ENCODE measurements at places on chromosomes 2 and 18.
A peak's percentile ranks its signal among the peaks of the same experiment; 100 is the strongest.

- no peak for DNase-seq
These were observed 18.3 kb downstream of the COL4A3 start for GRCh38 chr2:227182765-227183164.

- no peak for DNase-seq
These were observed 35.7 kb downstream of the LYPD6 start for GRCh38 chr2:149365931-149366583.

- DNase-seq = no peak
These were observed 2.4 kb downstream of the RBKS start for GRCh38 chr2:27887830-27888229.

GRCh38 chr2:130825231-130825965 is 11.3 kb upstream of the ARHGEF4 start:
- no peak for DNase-seq

GRCh38 chr2:50746526-50746925 is 285.4 kb downstream of the NRXN1 start:
- DNase-seq = no peak

GRCh38 chr2:165390875-165391274 is 78.6 kb upstream of the CSRNP3 start:
- DNase-seq = no peak

GRCh38 chr2:241025639-241026038 is 27.2 kb downstream of the SNED1 start:
- no peak for DNase-seq

GRCh38 chr18:11495441-11495840 is 114.0 kb upstream of the SLC35G4 start:
- no peak for DNase-seq

GRCh38 chr2:220959391-220959802 is 612.7 kb downstream of the EPHA4 start:
- peak; percentile 62 for DNase-seq

- DNase-seq = no peak
These were observed 135.5 kb upstream of the CREB1 start for GRCh38 chr2:207394203-207394781.

GRCh38 chr18:11219571-11219970 is 70.2 kb upstream of the PIEZO2 start:
- DNase-seq = no peak

- DNase-seq = no peak
These were observed 55.8 kb upstream of the ALPP start for GRCh38 chr2:232322560-232323327.

DNA sequence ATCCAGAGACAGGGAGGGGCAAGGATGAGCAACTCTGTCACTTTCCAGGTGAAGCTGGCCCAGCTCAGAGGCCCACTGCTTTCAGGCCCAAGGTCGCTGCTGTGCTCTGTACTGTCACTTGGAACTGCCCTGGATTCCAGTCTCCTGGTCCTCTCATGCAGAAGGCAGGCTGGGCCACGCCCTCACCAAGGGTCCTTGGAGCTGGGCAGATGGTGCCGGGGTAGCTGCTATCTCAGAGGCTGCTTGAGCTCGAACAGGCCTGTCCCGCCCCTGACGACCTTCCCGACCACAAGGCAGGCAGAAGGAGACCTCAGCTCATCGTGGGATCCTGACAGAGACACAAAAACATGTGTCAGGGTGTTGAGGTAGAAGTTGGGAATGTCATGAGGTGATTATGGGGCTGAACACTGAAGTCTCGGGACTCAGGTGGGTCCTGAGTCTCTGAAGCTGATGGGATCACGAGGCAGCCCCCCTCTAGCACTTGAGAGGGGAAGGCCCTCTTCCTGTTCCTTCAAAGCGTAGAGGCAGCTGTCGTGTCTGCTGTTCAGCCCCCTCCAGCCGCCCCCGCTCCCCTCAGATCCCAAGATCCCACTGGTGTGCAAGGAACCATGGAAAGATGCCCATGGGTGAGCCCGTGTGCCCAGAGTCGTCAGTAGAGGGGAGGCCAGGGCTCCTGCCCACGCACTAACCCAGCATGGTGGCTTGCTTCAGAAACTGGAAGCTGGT is 78.3 kb downstream of the POLR1A start:
- DNase-seq = no peak

DNA sequence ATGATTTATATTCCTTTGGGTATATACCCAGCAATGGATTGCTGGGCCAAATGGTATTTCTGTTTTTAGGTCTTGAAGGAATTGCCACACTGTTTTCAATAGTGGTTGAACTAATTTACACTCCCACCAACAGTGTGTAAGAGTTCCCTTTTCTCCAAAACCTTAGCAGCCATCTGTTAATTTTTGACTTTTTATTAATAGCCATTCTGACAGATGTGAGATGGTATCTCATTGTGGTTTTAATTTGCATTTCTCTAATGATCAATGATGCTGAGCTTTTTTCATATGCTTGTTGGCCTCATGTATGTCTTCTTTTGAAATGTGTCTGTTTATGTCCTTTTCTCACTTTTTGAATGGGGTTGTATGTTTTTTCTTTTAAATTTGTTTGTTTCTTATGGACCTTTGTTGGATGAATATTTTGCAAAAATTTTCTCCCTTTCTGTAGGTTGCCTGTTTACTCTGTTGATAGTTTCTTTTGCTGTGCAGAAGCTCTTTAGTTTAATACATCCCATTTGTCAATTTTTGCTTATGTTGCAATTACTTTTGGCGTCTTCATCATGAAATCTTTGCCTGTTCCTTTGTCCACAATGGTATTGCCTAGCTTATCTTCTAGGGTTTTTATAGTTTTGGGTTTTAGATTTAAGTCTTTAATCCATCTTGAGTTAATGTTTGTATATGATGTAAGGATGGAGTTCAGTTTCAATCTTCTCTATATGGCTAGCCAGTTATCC is 119.7 kb upstream of the XIRP2 start:
- no peak for DNase-seq

GRCh38 chr2:204477358-204477950 is 67.8 kb upstream of the PARD3B start:
- no peak for DNase-seq

DNA sequence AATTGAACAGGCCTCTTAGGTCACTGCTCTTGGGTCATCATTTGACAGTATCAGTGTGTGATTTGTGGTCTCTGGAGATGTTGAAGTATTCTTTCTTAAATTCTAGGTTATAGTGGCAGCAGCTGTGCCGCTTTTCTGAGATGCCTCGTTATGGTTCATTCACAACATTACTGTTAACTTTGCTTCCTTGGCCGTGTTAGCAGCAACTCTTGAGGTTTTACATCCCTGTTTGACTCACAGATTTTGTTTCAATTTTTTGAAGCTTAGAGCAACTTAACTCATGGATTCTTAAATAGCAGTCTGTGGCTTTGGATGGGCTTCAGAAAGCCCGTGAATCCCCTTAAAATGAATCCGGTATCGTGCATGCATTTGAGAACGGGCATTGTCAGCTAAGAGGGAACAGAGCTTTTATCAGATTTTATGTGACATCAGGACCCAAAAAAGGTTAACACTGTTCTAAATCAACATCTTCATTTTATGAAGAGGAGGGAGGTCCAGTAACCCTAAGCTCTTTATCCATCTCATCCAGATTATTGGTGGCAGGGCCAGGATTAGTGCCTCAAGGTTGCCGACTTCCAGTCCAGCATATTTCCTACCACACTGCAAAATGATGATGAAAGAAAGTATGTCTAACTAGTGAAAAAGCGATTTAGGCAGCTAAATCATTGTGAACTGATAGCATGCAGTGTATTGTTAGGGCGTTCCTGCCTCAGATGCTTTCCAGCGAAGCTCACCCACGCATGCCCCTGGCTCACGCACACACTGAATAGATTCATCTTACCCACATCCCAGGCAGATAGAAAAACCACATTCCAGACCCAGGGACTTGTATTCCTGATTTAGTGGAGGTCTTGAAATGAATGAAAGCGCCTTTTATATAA is 5.1 kb downstream of the TRIB2 start:
- no peak for DNase-seq

- no peak for DNase-seq
These were observed 162.7 kb downstream of the EIPR1 start for GRCh38 chr2:3214806-3215404.
